ENCODE measurements at places on chromosomes 12 and 14.
A peak's percentile ranks its signal among the peaks of the same experiment; 100 is the strongest.

GRCh38 chr12:89239534-89239933 is 112.8 kb downstream of the DUSP6 start:
- no peak for DNase-seq
- H3K4me3 ChIP-seq = no peak overlapping the region
- no peaks in the 10 kb centered on the region for H3K36me3 ChIP-seq

- H3K27me3 ChIP-seq = no peaks in the 10 kb centered on the region
- H3K4me1 ChIP-seq = peaks cover 11% of the 10 kb centered on the region
- DNase-seq = no peak
- no peak overlapping the region for H3K27ac ChIP-seq
Measured at GRCh38 chr12:47707355-47707754, 1.5 kb upstream of the RPAP3 start.

- no peaks in the 10 kb centered on the region for H3K36me3 ChIP-seq
- H3K4me3 ChIP-seq = no peak overlapping the region
- no peaks in the 10 kb centered on the region for H3K27me3 ChIP-seq
- no peak for DNase-seq
- no peak overlapping the region for H3K27ac ChIP-seq
Measured at GRCh38 chr14:77645520-77646230, 29.2 kb upstream of the SPTLC2 start.

DNA sequence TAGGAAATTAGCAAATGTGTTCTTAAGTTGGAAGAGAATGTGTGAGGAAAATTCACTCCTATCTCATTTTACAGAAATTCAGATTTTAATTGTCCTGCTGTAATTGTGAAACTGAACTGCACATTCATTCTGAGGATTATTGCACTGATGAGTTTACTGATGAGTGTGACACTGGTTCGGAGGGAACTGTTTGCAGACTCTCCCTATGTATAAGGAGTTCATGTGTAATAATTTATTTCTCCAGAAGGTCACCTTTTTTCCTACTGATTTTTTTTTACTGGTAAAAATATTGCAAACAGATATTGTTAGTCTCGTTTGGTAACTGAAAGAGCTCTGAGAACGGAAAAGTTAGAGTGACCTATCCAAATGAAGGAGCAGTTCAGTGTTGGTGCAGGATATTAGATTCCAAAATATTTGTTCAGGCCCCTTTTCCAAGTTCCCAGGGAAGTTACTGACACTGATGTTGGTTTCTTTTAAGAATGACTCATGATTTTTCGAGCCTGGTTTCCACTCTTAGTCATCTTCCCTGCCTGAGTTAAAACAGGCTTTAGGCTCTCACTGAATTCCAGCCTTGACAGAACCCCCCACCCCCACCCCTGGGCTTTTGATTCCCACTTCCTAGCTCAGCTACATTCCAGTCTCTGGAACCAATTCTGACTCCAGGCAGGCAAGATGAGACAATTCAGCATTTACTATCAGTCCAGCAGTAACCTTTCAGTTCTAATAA is 18.4 kb downstream of the ANO6 start:
- H3K27ac ChIP-seq = peak overlapping the region; percentile 81
- no peak overlapping the region for H3K4me3 ChIP-seq
- no peak for DNase-seq
- H3K27me3 ChIP-seq = no peaks in the 10 kb centered on the region
- peaks cover 45% of the 10 kb centered on the region for H3K4me1 ChIP-seq

- peaks cover 14% of the 10 kb centered on the region for H3K4me1 ChIP-seq
- H3K27me3 ChIP-seq = no peaks in the 10 kb centered on the region
- no peak overlapping the region for H3K27ac ChIP-seq
- no peaks in the 10 kb centered on the region for H3K36me3 ChIP-seq
- no peak overlapping the region for H3K4me3 ChIP-seq
Measured at GRCh38 chr12:19234171-19234704, 104.7 kb downstream of the PLEKHA5 start.

DNA sequence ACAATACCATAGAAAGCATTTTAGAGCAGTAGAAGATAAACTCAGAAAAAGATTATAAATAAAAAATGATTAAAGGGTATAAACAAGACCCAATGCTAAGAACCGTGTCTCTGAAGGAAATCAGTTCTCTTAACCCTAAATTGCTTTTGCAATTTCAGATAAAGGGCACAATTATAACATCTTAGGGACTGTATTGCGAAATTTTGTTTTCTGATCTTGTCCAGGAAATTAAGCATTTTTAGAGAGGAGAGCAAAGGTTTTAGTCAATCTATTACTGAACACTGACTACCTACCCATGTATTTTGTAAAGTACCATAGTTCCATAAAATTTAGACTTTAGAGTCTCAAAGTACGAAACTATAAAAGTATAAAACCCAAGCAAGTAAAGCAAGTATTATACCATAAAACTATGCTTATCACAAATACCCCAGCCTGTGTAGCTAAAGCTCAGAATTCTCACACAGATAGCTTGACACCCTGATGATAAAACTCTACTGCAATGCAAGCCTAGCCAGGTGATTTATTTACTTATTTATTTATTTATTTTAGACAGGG is 6.8 kb upstream of the CHPT1 start:
- no peak overlapping the region for H3K27ac ChIP-seq
- H3K4me3 ChIP-seq = no peak overlapping the region
- no peaks in the 10 kb centered on the region for H3K36me3 ChIP-seq
- DNase-seq = no peak
- no peaks in the 10 kb centered on the region for H3K27me3 ChIP-seq

DNA sequence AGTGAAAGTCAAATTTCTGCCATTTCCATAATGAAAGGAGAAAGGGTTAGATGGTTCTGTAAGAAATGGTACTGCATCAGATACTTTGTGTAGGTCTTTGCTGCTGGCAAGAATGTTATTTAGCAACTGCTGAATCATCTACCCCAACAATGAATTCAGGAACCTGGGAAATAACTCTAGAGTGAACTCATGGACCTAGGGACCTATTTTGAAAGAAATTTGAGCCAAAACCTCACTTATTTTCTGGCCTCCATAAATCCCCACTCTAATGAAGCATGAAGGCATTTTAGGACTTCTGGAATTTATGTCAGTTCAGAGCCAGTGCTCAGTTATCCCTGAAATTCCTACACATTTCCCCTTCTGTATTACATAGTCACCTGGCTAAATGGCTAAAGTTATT is 50.9 kb upstream of the CPNE8 start:
- H3K4me1 ChIP-seq = no peaks in the 10 kb centered on the region
- no peaks in the 10 kb centered on the region for H3K36me3 ChIP-seq
- H3K27ac ChIP-seq = no peak overlapping the region
- no peaks in the 10 kb centered on the region for H3K27me3 ChIP-seq

All from pancreas (tissue), 10 donors.